ENCODE measurements at places on chromosomes 4 and X. TPM values are rescaled to one million over a fixed set of nuclear protein-coding genes. Genes with fewer than 3 reads are reported as not detected.

SOD3 gene
- polyA plus RNA-seq = 14.9 TPM

UGT2B15 gene
- polyA plus RNA-seq = not detected

LRP2BP gene
- polyA plus RNA-seq = 0.15 TPM

HTN1 gene
- not detected for polyA plus RNA-seq

HEPH gene
- 8.6 TPM for polyA plus RNA-seq

MAGEB1 gene
- polyA plus RNA-seq = not detected

SPANXN3 gene
- polyA plus RNA-seq = not detected

STK26 gene
- 0.67 TPM for polyA plus RNA-seq
